ENCODE measurements at places on chromosomes 2 and 18.

DNA sequence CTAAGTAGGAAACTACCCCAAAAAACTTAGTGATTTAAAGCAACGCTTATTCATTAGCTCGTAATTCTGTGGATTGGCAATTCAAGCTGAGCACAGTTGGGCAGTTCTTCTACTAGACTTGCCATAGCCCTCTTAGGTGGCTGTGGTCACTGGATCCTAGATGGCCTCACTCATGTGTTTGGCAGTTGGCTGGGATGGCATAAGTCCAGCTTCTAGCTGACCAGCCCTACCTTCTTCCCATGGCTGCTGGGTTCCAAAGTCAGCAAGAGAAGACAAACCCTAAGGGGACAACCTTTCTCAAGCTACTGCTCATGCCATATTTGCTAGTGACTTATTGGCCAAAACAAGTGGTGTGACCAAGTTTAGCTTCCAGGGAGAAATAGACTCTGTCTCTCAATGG lies 95.3 kb downstream of the COPS8 start:
- DNase-seq = no peak
- peaks cover 23% of the 10 kb centered on the region for H3K27me3 ChIP-seq
- H3K4me1 ChIP-seq = no peaks in the 10 kb centered on the region
- no peak overlapping the region for H3K4me3 ChIP-seq
- H3K36me3 ChIP-seq = no peaks in the 10 kb centered on the region

DNA sequence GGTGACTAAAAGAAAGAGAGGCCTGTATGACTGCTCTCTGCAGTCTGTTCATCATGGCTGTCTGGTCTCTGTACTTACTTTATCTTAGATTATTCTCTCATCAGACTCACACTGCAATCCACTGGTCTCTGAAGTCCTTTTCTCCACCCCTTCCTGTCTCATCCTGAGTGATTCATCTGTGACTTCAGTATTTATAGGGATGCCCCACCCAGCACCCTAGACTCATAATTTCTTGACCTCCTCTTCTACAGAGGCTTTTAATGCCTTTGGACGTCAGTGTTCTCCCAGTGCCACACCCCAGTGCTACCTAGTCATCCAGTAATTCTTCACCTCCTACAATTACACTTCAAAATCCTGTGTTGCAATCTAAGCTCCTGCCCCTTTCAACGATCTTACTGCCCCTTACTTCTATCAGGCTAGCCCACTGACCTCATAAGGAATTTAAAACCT lies 14.9 kb upstream of the ITPRID2 start:
- no peak for DNase-seq
- H3K36me3 ChIP-seq = no peaks in the 10 kb centered on the region
- no peaks in the 10 kb centered on the region for H3K4me1 ChIP-seq
- no peaks in the 10 kb centered on the region for H3K27me3 ChIP-seq

GRCh38 chr2:60818272-60818671 lies 62.2 kb downstream of the PAPOLG start:
- no peak overlapping the region for H3K4me3 ChIP-seq
- H3K27ac ChIP-seq = peak overlapping the region; percentile 65
- no peak for DNase-seq
- H3K27me3 ChIP-seq = no peaks in the 10 kb centered on the region

GRCh38 chr2:9712263-9712662 lies 81.5 kb upstream of the YWHAQ start:
- H3K27me3 ChIP-seq = peaks cover 8% of the 10 kb centered on the region
- DNase-seq = no peak
- no peaks in the 10 kb centered on the region for H3K36me3 ChIP-seq
- no peak overlapping the region for H3K27ac ChIP-seq
- H3K4me1 ChIP-seq = no peaks in the 10 kb centered on the region
- H3K4me3 ChIP-seq = no peak overlapping the region

GRCh38 chr2:190716176-190716807 lies 67.4 kb downstream of the NAB1 start:
- H3K36me3 ChIP-seq = no peaks in the 10 kb centered on the region
- H3K27me3 ChIP-seq = no peaks in the 10 kb centered on the region
- no peak overlapping the region for H3K27ac ChIP-seq
- DNase-seq = no peak
- H3K4me1 ChIP-seq = peaks cover 9% of the 10 kb centered on the region

- H3K4me1 ChIP-seq = peaks cover 4% of the 10 kb centered on the region
- no peak for DNase-seq
- no peak overlapping the region for H3K27ac ChIP-seq
- H3K36me3 ChIP-seq = no peaks in the 10 kb centered on the region
- H3K4me3 ChIP-seq = no peak overlapping the region
- H3K27me3 ChIP-seq = peaks cover 6% of the 10 kb centered on the region
These were observed 28.4 kb downstream of the ARHGEF4 start for GRCh38 chr2:130864830-130865800.

GRCh38 chr18:6370410-6370809 lies 44.3 kb downstream of the L3MBTL4 start:
- H3K27ac ChIP-seq = no peak overlapping the region
- H3K4me1 ChIP-seq = peaks cover 21% of the 10 kb centered on the region
- DNase-seq = no peak
- peaks cover 11% of the 10 kb centered on the region for H3K36me3 ChIP-seq
- no peaks in the 10 kb centered on the region for H3K27me3 ChIP-seq
- no peak overlapping the region for H3K4me3 ChIP-seq

DNA sequence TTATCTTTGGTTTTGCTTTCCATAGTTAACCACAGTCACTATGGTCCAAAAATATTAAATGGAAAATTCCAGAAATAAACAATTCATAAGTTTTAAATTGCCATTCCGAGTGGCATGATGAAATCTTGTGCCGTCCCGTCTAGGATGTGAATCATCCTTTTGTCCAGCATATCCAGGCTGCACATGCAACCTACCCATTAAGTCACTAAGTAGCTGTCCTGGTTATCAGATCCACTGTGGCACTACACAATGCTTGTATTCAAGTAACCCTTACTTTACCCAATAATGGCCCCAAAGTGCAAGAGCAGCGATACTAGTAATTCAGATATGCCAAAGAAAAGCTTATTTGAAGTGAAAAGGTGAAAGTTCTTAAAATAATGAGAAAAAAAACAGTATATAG lies 10.7 kb downstream of the USP34 start:
- no peak overlapping the region for H3K4me3 ChIP-seq
- H3K27me3 ChIP-seq = no peaks in the 10 kb centered on the region
- DNase-seq = no peak
- H3K4me1 ChIP-seq = peaks cover 37% of the 10 kb centered on the region
- H3K27ac ChIP-seq = peak overlapping the region; percentile 65

DNA sequence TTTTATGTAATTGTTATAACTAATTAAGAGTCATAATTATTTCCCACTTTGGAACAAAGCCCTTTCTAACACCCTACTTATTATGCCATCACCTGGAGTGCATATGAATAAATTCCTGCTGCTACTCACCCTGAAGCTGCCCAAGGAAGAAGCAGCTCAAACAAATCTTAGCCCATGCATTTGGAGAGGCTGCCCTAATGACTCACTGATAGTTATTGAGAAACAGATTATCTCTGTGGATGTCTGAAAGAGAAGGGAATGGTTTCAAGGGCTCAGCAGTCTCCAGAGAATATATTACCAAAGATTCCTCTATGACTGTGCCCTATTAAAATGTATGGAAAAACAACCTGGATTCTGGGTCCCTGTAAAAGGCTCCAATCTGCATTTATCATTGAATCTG lies 81.0 kb downstream of the GPR39 start:
- no peak for DNase-seq
- no peak overlapping the region for H3K4me3 ChIP-seq
- no peaks in the 10 kb centered on the region for H3K27me3 ChIP-seq
- H3K36me3 ChIP-seq = no peaks in the 10 kb centered on the region

DNA sequence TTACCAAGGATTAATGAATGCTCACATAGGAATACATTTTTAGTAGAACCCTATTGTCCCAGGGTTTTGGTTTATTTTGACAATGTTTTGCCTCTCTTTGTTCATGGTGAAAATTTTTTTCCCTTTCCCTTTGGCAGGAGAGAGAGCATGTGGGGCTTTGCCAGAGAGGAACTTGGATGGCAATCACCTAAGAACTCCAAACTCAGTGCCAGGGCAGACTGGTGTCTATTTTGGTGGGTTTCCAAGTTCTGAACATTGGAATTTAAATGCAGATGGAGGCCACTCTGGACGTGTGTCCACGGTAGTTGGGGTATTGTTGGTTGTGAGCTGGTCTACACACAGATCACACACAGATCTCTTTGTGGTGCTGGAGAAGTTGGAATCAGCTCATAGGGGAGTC lies 2091.1 kb upstream of the PIK3C3 start:
- no peak overlapping the region for H3K4me3 ChIP-seq
- H3K27me3 ChIP-seq = no peaks in the 10 kb centered on the region

DNA sequence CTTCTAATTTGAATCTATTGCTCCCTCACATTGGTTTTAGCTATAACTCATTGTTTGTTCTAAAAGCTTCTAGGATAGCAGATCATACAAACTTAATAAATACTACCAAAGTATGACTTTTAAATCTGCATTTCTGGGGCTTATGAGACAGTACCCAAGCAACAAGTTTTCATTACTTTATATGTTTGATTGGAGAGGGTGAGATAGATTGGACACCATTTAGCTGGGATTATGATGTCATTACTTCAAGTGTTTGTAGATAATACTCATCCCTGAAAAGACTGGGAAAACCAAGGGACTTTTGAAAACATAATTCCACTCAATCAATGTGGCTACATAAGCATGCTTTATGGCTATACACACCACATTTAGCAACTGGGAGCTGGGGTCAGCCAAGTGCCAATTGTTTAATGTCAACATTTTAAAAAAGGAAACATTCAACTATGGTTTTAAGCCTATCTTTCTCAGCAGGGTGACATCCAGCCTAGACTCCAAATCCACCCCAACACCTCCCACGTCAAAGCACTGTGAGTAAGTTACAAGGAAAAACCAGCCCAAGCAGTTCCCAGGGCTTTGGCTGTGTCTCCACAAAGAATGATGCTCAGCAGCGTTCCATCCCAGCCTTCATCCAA lies 119.9 kb downstream of the ETAA1 start:
- no peak overlapping the region for H3K4me3 ChIP-seq
- no peak overlapping the region for H3K27ac ChIP-seq
- DNase-seq = no peak
- no peaks in the 10 kb centered on the region for H3K36me3 ChIP-seq
- H3K4me1 ChIP-seq = no peaks in the 10 kb centered on the region

- H3K4me3 ChIP-seq = no peak overlapping the region
- no peak overlapping the region for H3K27ac ChIP-seq
- no peak for DNase-seq
- no peaks in the 10 kb centered on the region for H3K4me1 ChIP-seq
- H3K36me3 ChIP-seq = no peaks in the 10 kb centered on the region
These were observed 51.7 kb upstream of the CCDC85A start for GRCh38 chr2:56132138-56132537.

DNA sequence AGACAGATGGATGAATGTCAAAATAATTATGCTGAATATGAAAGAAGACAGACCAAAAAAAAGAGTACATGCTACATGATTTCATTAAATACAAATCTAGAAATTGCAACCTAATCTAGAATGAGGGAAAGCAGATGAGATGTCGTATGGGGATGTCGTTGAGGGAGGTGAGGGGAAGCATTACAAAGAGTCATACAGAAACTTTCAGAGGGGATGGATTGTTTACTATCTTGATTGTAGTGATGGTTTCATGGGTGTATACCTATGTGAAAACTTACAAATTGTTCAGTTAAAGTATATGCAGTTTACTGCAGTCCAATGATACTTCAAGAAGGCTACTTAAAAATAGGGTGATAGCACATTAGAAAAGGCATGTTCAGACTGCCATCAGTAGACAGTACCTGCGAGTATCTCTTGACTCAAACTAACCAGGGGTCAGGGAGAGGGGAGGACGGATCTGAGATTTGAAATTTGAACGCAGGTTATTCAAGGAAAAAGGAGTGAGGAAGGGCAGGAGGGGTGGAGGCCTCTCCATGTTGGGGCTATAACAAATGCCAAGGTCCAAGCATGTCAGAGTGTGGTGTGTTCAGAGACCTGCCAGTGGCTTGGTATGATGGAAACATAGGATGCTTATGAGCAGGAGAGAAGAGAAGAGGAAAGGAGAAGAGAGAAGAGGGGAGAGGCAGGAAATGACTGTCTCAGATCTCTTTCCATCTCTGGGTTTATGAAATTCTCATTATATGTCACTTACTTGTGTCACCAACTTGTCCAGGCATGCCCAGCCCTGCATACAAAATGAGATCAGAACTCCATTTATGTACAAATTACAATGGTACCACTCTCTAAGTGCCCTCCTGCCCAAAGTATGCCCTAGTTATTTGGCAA lies 257.3 kb upstream of the CXCR4 start:
- peak overlapping the region; percentile 98 for H3K27ac ChIP-seq
- no peaks in the 10 kb centered on the region for H3K36me3 ChIP-seq
- DNase-seq = no peak
- H3K4me3 ChIP-seq = peak overlapping the region; percentile 54

DNA sequence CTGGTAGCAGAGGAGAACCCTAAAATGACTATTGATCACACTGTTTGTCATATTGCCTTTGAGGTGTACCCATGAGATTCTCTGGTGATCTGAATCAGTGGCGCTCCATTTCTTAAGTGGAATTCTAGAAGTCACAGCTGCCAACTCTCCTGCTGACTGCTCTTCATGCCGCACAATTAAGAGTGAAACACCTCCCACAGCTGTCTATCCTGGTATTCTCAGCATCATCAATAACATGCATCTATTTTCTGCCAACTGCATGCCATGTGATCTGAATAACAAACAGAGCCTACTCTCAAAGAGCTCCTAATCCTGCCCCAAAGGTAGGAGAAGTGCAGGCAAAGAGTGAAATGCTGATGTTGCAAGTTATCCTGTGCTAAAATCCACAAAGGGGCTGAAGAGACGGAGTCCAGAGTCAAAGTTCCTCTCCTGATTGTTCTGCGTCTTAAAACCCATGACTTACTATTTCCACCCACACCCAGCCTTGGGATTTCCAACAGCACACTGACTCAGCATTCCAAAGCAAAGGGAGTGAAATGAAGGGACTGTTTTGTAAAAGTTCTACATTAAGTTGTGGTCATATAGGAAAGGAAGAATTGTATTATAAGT lies 13.7 kb upstream of the DAPL1 start:
- H3K4me1 ChIP-seq = peaks cover 11% of the 10 kb centered on the region
- no peak overlapping the region for H3K27ac ChIP-seq
- no peak overlapping the region for H3K4me3 ChIP-seq
- no peak for DNase-seq
- H3K27me3 ChIP-seq = peaks cover 34% of the 10 kb centered on the region

GRCh38 chr2:106536490-106536889 lies 49.3 kb downstream of the CD8B2 start:
- peaks cover 12% of the 10 kb centered on the region for H3K4me1 ChIP-seq
- H3K4me3 ChIP-seq = no peak overlapping the region
- H3K27me3 ChIP-seq = no peaks in the 10 kb centered on the region

Measured in naive B cell (primary cell).